ENCODE measurements at places on chromosomes 2 and 18. TPM values are rescaled to one million over a fixed set of nuclear protein-coding genes. Genes with fewer than 3 reads are reported as not detected.

Gene NT5C1B
- total RNA-seq = not detected

Gene NCK2
- total RNA-seq = 22.7 TPM

Gene MEP1B
- 0.11 TPM for total RNA-seq

Gene RAB6C
- 1.6 TPM for total RNA-seq

Gene ZNF396
- total RNA-seq = 6.2 TPM

Gene RIT2
- total RNA-seq = 7.1 TPM

Gene KYNU
- 1.4 TPM for total RNA-seq

Gene GKN2
- total RNA-seq = not detected

Gene ANKRD30BL
- 15.3 TPM for total RNA-seq

Gene CTDP1
- 11.3 TPM for total RNA-seq

Gene GAL3ST2
- total RNA-seq = 0.33 TPM

Gene SIX3
- total RNA-seq = 0.28 TPM

Gene MROH2A
- total RNA-seq = not detected

Gene RAD51AP2
- total RNA-seq = 0.69 TPM

Gene KLHL41
- total RNA-seq = 3.0 TPM

Gene CCDC68
- 38.6 TPM for total RNA-seq

Gene ZBTB7C
- 15.7 TPM for total RNA-seq

Gene SPP2
- total RNA-seq = 0.22 TPM

Gene DIPK1C
- total RNA-seq = 19.0 TPM

Gene MSGN1
- total RNA-seq = not detected

Gene FTCDNL1
- 4.2 TPM for total RNA-seq

Gene ABCG8
- total RNA-seq = 0.33 TPM

Gene MAP3K19
- 16.0 TPM for total RNA-seq

Gene DBI
- total RNA-seq = 232 TPM

Gene FBXO41
- total RNA-seq = 20.1 TPM

Gene CXCR4
- 19.2 TPM for total RNA-seq

Gene DES
- total RNA-seq = 4.8 TPM

Gene C2orf15
- total RNA-seq = 2.8 TPM

Gene GFPT1
- 56.3 TPM for total RNA-seq

Gene PLA2R1
- total RNA-seq = 30.9 TPM

Gene IGFBP2
- total RNA-seq = 741 TPM

Data from spinal cord (tissue), 10 donors.